Activated naive CD8-positive, alpha-beta T cell treated with anti-CD3 and anti-CD28 coated beads for 36 hours (primary cell): ENCODE measurements at places on chromosomes 7 and 10. TPM values are rescaled to one million over a fixed set of nuclear protein-coding genes. Genes with fewer than 3 reads are reported as not detected.

Gene ABCA13
- total RNA-seq, result 0.04 TPM

Gene AGAP9
- total RNA-seq, result 2.8 TPM

Gene CDNF
- 0.96 TPM for total RNA-seq

Gene HOXA2
- not detected for total RNA-seq

Gene AS3MT
- not detected for total RNA-seq

Gene EGR2
- 52.1 TPM for total RNA-seq

Gene ANKRD61
- not detected for total RNA-seq

Gene HABP2
- total RNA-seq, result not detected

Gene CALHM1
- not detected for total RNA-seq

Gene PDE1C
- total RNA-seq, result not detected

Gene PITX3
- 0.31 TPM for total RNA-seq

Gene PALD1
- 2.7 TPM for total RNA-seq

Gene PLAU
- total RNA-seq, result 0.12 TPM

Gene TUBB8
- not detected for total RNA-seq

Gene CAV2
- total RNA-seq, result not detected

Gene MSMB
- not detected for total RNA-seq

Gene MOGAT3
- total RNA-seq, result not detected

Gene FAM25A
- not detected for total RNA-seq

Gene GIMAP1
- total RNA-seq, result 6.2 TPM

Gene VWA2
- total RNA-seq, result not detected

Gene TAS2R5
- 0.43 TPM for total RNA-seq

Gene ALOX5
- 0.62 TPM for total RNA-seq

Gene SEC31B
- 14.6 TPM for total RNA-seq

Gene EIF5AL1
- 3.1 TPM for total RNA-seq

Gene CLDN3
- not detected for total RNA-seq

Gene HSPA12A
- 0.08 TPM for total RNA-seq

Gene PROSER2
- 1.5 TPM for total RNA-seq

Gene CHAT
- not detected for total RNA-seq

Gene NFE2L3
- total RNA-seq, result 35.2 TPM

Gene SPDYE6
- total RNA-seq, result not detected

Gene SYT15
- 0.50 TPM for total RNA-seq

Gene SEMA3A
- 2.2 TPM for total RNA-seq

Gene LLCFC1
- not detected for total RNA-seq

Gene MALSU1
- total RNA-seq, result 116 TPM

Gene LRRC4
- total RNA-seq, result not detected

Gene CPEB3
- total RNA-seq, result 1.9 TPM

Gene TRIM50
- not detected for total RNA-seq

Gene HEPACAM2
- total RNA-seq, result not detected

Gene SLC29A4
- 1.4 TPM for total RNA-seq

Gene NUTM2E
- total RNA-seq, result not detected

Gene OR2F2
- not detected for total RNA-seq

Gene LDB1
- 71.5 TPM for total RNA-seq

Gene ATRNL1
- 0.41 TPM for total RNA-seq

Gene CTAGE8
- total RNA-seq, result not detected
